Thymus (tissue), 14 donors: ENCODE measurements at places on chromosomes 7 and 10. TPM values are rescaled to one million over a fixed set of nuclear protein-coding genes. Genes with fewer than 3 reads are reported as not detected.

The FAM241B gene
- 1.0 TPM for total RNA-seq

The DDX50 gene
- 62.9 TPM for total RNA-seq

The STAM gene
- total RNA-seq, result 18.2 TPM

The PCDH15 gene
- 0.14 TPM for total RNA-seq

The SAP25 gene
- 7.7 TPM for total RNA-seq

The KIF11 gene
- total RNA-seq, result 39.9 TPM

The OR2A1 gene
- total RNA-seq, result under 0.01 TPM

The MMP21 gene
- not detected for total RNA-seq

The HACD1 gene
- 7.3 TPM for total RNA-seq

DNA sequence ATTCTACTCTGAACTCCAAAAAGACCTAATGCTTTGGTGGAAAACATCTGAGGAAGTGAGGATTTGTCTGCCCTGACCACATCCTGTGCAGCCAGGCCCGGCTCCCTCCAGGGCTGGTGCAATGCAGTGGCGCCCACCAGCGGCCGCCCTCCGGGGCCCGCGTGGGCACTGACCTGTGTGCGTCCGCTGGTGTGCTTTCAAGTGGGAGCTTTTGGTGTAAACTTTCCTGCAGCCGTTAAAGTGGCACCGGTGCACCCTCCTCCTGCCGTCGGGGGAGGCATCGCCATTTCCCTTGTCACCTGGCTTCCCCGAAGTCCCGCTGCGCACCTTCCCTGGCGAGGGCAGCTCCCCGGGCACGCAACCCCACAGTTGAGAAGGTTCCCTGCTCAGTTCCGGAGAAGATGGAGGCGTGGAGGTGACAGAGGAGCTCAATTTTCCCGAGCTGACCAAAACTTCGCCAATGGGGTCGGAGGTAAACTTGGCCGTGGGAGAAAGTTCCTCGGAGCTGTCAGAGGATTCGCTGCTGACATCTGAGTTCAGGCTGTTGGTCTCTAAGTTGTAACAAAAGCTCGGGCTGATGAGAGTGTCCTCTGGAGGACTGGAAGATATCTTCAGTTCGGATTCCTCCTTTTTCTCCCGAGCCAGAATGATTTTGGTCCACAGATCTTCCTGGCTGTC, 3.4 kb downstream of the KLF6 start:
- no peak for DNase-seq

DNA sequence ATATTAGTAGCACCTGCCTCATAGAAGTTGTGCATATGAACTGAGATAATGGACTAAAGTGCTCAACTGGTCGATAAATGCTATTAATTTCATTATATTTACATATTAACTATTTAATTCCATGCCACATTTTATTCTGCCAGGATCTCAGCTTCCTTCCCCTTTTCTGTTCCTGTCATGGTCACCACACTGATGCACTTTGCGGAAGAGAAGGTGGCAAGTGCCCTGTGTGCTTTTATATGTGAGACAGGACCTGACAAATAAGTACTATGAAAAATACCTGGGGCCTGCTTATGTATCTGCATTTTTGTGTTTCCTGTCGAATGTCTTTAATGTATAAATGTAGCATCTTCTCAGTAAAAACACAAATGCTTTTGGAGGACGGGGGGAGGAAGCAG, 12.2 kb downstream of the ATP6V0E2 start:
- DNase-seq, result no peak

DNA sequence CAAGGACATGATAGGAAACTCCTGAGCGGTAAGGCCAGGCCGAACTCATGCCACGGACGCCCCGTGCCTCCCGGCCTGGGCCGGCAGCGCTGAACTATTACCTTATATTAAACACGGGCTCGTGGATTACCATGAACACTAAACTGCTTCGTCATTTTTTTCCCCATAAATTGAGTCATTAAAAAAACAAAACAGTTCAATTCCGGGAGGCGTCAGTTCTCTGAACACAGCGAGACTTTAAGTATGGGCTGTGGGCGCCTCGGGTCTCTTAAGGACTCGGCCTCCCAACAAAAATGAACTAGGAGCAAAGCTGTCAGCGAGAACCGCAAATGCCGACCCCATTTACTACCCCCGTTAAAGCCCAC, 519 bp downstream of the PITRM1 start:
- DNase-seq, result no peak

- no peak for DNase-seq
These were observed 213.8 kb downstream of the AHR start for GRCh38 chr7:17512181-17512675.

DNA sequence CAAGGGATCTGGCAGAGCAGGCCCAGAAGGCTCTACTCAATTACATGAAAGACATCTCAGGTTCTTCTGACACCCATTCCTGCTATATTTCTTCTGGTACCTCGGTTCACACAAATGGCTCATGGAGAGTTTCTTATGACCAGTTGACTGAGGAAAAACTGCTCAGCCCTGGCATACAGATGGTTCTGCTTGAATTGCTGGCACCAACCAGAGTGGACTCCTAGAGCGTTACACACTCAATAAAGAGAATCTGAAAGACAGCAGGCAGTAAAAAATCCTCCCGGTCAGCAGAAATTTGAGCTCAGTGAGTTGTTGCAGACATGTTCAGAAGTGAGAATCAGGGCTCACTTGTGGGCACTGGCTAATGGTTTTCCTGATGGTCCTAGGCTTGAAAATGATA, 434.4 kb downstream of the TCERG1L start:
- no peak for DNase-seq

- no peak for DNase-seq
These were observed 4.3 kb downstream of the DAGLB start for GRCh38 chr7:6443372-6443941.

- no peak for DNase-seq
These were observed 612.1 kb upstream of the FZD8 start for GRCh38 chr10:36254199-36254598.

GRCh38 chr10:48390933-48391845, 84.7 kb downstream of the MAPK8 start:
- no peak for DNase-seq

DNA sequence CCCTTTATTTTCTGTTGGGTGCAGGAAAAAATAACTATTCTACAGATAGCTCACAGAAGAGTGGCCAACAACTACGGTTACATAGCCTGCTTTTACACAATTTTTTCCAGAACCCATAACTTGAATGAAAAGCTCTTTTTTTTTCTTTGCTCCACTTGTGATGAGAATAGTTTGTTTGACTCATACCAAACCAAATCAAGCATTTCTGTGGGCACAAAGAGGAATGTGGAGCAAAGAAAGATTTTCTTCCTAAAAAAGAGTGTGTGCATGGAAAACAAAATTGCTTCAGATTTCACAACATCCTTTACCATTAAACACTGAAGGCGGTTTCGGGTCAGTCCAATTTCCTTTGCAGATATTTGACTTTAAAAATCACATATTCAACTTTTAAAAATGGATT, 54.8 kb upstream of the RAB11FIP2 start:
- no peak for DNase-seq

- no peak for DNase-seq
These were observed 95.1 kb downstream of the PPP1R3C start for GRCh38 chr10:91537614-91538383.

- DNase-seq, result no peak
These were observed 97.2 kb downstream of the KAT6B start for GRCh38 chr10:74923556-74923955.

DNA sequence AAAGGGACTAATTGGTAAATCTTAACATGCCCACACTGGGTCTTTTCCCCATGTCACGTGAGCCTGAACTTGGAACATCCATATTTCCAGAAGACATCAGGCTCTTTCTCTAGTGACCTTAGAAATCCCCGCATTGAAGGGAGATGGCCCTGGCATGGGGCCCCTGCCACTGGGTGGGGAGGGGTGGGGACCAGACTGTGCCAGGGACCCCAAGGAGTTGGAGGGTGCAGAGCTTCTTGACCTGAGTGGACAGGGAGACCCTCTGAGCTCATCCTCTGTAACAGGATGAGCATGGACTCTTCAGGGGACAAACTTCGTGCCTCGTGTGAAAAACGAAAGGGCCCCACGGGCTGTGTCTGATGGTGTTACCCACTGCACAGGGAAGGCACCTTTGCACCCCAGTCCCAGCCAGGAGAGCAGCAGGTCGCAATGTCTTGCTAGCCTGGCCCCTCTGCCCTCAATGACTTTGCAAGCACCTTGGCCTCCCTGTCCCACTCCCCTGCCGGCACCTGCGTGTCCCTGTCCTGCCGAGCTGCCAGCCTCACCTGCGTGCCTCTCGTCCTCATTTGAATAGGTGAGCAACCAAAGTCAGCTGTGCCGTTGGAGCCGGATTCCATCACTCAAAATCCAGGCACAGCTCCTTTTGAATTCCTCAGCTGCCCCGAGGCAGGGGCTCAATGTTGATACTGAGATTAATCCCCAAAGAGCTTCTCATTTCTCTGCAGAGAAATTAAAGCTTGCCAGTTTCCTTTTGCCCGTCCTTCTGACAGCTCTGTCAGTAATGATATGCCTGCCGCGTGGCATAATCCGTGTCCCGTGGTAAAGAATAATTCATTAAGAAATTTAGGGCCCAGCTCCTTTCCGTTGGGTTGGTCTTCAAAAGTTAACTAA, 234.9 kb downstream of the EBF3 start:
- no peak for DNase-seq

DNA sequence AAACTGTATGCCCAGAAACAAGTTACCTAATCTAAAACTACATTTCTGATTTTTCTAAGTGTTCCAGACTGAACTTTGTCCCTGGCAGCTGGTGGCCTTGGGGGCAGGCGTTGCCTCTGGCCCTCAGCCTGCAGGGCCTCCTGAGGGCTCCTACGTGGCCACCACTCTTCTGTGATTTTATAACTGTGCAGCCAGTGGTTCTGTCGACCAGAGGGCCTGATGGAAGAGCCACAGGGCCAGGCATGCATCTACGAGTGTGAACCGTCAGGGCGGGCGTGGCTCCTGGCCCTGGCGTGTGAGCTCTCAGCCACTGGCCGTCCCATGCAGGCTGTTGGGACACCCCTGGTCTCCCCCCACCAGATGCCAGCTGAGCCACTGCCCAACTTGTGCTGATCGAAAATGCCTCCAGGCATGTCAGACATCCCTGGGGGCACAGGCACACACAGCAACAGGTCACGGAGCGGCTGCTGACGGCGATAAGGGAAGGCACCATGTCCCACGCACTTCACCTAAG, 173.4 kb downstream of the ZMYND11 start:
- no peak for DNase-seq

- DNase-seq, result peak; percentile 9
These were observed 15.6 kb downstream of the LYZL1 start for GRCh38 chr10:29304264-29304994.

GRCh38 chr7:39688611-39689480, 65.5 kb downstream of the RALA start:
- no peak for DNase-seq

DNA sequence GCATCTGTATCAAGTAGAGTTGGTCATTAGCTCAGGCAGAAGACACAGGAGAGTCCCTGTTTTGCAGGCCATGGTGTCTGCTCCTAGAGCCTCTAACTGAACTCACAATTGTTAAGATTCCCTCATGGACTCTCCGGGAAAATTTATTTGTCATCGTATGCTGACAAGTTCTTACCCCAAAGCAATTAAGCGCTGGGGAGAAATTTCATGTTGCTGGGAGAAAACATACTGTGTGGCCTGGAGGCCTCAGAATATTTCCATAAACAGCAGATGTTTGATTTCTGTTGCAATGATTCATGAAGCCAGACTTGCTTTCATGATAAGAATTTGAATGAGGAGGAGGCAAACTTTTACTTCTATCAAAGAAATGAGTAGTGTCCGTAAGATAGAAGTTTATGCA, 583.2 kb downstream of the GATA3 start:
- DNase-seq, result no peak

DNA sequence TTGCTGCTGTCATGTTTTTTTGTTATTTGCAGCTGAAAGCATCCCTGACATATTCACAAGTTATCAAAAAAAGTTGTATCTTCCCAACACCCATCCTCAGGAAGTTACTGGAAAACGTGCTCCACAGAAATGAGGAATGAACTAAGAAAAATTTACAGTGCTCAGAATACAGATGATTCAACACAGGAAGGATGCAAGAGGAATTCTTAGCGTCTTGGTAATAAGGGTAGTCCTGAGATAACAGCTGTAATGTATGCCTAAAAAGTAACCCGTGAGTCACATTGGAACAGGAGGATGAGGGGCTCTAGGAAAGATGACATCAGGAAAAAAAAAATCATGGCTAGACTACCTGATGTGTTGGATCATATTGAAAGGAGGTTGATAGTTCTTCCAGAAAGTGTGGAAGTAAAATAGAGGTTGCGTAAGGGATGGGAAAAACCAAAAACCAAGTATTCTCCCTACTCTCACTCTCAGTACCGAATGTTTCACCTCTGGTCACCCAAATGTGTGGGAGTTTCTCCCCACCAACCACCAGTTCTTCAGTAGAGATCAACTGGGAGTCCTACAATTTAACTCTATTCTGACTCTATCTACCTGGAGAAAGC, 3.9 kb downstream of the ADAM12 start:
- no peak for DNase-seq

DNA sequence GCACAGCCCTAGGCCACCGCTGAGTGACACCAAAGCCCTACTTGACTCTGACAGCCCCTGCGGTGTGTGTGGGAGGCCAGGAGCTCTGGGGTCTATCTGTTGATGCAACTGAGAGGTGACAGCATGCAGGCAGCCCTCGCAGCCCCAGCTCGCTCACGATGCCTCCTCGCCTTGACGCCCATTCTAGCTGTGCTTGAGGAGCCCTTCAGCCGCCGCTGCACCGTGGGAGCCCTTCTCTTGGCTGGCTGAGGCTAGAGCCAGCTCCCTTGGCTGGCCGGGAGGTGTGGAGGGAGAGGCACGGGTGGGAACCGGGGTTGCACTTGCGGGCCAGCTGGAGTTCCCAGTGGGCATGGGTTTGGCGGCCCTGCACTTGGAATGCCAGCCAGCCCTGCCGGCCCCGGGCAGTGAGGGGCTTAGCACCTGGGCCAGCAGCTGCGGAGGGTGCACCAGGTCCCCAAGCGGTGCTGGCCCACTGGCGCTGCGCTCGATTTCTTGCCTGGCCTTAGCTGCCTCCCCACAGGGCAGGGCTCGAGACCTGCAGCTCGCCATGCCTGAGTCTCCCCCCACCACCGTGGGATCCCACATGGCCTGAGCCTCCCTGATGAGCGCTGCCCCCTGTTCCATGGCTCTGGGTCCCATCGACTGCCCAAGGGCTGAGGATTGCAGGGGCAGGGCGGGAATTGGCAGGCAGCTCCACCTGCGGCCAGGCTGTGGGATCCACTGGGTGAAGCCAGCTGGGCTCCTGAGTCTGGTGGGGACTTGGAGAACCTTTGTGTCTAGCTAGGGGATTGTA, 31.6 kb upstream of the POM121L12 start:
- no peak for DNase-seq

- no peak for DNase-seq
These were observed 29.3 kb downstream of the PPP1R17 start for GRCh38 chr7:31716355-31716754.

DNA sequence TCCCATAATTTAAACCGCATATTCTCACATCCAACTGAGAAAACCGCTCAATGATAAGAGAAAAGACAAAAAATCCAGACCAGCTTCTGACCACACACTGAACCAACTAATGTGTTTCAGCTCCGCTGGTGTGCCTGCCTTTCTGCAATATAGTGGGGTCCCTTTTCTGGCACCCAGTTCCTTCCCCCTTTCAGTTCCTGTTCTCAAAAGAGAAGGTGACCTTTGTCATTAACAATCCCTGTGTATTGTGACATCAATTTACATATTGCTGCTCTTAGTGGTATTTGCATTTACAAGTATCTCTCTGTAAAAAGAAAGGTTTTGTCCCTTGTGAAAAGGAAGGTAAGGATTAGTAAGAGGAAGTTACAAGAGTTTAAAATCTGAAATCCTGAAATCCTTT, 1.4 kb downstream of the PPP1R17 start:
- no peak for DNase-seq

- DNase-seq, result no peak
These were observed 219.7 kb upstream of the STK17A start for GRCh38 chr7:43363035-43363791.
